AML-193 (cell line): ENCODE measurements at places on chromosomes 11 and 22.
A peak's percentile ranks its signal among the peaks of the same experiment; 100 is the strongest.

DNA sequence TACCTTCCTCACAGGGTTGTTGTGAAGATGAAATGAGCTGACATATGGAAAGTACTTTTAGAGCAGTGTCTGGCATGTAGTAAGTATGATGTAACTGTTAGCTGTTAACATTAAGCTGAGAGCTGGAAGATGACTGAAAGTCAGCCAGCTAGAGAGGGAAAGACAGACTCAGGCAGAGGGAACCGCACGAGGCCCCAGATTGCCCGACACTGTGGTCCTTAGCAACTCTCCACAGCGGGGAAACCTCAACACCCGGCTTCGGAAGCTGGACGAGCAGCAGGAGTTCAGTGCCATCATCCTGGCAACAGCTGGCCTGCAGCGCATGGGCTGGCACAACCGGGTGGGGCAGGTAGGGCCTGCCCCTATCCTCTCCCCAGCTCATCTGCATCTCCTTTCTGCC lies 6.5 kb downstream of the HMBS start:
- peak; percentile 12 for DNase-seq

DNA sequence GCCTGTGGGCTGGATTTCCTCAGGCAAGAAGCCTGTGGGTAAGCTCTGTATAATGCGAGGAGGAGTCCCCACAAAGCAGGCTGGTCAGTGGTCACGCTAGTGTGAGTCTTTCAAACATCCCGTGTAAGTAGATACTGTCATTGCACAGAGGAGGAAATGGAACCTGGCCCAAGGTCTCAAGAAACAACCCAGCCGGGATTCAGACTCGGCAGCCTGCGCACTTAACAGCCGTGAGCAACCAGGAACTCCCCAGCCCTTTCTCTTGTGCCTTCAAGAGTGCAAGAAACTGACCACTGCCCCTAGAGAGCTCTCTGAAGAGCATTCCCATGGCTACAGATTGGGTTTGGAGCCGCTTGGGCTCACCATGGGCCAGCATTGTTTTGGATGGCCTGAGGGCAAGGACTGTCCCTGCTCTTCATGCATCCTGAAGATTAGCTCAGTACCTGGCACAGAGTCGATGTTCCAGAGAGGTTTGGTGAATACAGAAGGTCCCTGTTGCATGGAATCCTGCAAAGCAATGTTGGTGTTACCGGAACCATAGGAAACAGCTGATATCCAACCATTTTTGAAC lies 6.0 kb downstream of the MPST start:
- DNase-seq, result no peak

DNA sequence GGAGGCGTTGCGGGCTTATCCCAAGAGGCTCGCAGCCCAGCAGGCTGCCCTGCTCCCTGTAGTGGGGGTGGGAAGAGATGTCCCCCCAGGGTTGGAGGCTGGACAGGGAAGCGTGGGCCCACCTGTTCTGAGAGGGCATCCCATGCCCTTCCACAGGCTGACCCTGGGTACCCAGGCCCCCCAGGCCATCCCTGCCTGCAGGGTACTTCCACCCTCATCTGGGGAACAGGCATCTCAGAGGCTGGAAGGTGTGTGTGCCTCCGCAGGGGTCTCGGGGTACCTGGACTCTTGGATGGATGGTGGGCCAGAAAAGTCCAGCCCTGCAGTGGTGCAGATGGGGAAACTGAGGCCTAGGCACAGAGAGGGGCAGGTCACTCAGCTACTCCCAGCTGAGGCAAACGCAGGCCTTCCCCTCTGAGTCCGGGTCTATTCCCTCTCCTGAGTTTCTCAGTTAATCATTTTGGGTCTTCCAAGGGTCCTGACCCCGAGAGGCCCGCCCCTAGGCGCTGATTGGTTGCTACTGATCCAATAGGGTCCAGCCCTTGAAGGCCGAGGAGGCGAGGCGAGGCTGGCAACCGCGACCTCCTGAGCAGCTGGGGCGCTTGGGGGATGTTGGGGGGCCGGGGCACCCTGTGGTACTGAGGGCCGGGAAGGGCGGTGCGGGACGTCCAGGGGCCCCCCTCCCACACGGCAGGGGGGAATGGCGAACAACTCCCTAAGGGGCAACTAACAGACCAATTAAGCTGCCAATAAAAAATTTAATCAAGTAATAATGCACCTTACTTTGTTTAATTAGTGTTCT lies 23.8 kb downstream of the FLRT1 start:
- no peak for DNase-seq

DNA sequence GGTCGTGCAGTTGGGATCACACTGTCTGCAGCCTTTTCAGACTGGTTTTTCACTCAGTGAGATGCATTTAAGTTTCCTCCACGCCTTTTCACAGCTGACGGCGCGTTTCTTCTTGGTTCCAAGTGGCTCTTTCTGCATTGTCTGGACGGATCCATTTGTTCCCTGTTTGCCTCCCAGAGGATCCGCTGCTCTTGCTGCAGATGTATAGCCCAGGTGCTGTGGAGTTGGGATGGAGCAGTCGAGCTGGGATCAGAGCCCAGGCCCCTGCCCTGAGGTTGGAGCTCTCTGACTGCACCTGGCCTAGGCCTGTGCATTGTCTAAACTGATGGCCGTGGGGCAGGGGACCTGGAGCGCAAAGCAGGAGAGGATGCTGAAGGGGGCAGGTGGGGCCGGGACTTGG lies 51.6 kb downstream of the PARVB start:
- no peak for DNase-seq

DNA sequence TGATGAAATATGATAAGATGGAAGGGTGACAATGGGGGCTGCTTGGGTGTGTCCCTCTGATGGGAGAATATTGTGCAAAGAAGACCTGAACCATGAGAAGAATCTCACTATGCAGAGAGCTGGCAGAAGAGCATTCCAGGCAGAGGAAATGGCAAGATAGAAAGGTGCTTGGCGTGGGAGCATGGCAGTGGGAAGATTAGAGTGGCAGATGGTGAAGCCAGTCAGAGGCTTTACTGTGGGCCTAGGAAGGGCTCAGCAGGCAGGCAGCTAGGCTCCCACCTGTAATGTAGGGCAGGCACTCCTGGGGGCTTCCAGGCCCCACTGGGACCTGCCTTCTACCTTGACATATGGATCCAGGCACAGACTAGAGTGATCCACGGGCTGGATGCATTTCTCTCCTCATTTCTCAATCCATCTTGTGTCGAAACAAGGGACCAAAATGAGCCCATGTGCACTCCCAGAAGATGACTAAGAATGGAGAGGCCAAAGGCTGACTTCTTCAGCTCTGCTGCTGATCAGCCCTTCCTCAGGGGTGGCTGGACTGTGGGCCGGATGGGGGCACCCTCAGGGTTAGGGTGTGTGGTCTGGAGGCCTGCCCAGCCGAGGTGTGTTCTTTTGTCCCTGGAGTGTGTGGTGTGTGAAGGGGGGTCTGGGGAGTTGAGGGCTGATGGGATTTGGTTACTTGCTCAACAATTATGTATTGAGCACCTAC lies 88.3 kb downstream of the TSPAN18 start:
- peak; percentile 17 for DNase-seq

- DNase-seq, result no peak
These were observed 69.4 kb upstream of the CLMP start for GRCh38 chr11:123264431-123264780.

DNA sequence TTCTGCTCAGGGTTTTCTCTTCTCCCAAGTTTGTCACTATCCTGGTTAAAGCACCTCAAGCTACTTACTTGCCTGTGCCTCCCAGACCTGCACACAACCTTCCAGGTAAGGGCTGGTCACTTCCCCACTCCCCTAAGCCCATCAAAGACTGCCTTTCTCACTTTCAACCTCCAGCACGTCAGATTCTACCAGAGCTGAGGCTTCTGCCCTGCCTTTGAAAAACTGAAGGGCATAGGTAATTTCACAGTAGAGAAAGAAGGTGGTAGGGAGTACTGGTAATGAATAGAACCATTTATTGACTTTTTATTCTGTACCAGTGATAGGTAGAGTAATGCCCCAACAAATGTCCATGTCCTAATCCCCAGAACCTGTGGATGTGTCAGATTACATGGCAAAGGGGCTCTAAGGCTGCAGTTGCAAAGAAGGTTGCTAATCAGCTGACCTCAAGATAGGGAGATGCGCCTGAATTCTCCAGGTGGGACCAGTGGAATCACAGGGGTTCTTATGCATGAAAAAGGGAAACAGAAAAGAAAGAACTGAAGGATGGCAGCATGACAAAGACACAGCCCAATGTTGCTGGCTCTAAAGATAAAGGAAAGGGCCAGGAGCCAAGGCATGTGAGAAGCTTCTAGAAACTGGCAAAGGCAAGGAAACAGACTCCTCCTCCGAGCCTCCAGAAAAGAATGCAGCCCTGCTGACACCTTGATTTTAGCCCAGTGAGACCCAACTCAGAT lies 89.0 kb downstream of the SLC1A2 start:
- no peak for DNase-seq

- no peak for DNase-seq
These were observed 14.5 kb downstream of the SAA1 start for GRCh38 chr11:18280438-18281045.

DNA sequence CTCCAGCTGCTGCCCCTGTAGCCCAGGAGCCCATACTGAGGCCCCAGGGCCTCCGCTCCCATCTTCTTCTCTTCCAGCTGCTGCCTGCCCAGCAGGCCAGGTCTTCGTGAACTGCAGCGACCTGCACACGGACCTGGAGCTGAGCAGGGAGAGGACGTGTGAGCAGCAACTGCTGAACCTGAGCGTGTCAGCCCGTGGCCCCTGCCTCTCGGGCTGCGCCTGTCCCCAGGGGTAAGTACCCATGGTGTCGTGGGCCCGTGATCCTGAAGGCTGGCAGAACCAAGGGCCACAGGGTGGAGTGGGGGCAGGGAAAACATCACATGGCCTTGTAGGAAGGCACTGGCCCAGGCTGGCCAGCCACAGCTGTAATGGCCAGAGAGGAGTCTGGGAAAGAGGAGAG lies 31.2 kb downstream of the OTOG start:
- DNase-seq, result no peak
